ENCODE measurements at places on chromosomes 7 and 10.

GRCh38 chr7:112081778-112082177 is 124.4 kb downstream of the DOCK4 start:
- DNase-seq, result no peak

- DNase-seq, result no peak
Measured at GRCh38 chr10:11231285-11231684, 213.6 kb downstream of the CELF2 start.

GRCh38 chr10:7787150-7787856 is 490 bp downstream of the KIN start:
- DNase-seq, result no peak

DNA sequence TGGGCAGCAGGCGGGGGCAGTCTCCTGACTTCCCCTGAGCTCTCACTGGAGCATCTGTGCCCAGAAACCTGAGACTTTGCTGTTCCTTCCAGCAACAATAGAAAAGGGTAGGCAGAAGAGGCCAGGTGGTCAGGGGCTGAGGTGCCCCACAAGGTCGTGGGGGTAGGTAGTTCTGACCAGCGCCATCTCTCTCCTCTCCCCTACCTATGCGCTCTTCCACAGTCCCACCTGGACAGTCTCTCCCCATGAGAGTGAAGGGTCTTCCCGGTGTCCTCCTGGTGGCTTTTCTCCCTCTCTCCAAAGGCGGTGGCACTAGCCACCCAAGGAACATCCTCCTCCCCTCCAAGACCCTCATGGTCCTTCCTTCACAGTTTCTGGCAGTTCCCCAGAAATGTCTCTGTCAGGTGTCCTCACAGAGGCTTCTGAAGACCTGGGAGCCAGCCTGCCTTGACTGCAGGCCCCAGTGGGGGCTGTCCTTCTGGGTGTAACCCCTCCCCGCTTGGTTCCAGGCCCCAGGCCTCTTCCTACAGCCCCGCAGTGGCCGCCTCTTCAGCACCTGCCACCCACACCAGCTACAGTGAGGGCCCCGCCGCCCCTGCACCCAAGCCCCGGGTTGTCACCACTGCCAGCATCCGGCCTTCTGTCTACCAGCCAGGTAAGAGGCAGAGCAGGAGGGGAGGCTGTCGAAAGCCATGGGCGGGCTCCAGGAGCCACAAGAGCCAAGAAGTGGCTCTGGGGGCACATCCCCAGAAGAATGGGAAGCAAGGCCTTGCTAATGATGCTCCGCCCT is 41.3 kb downstream of the LDB3 start:
- DNase-seq, result no peak

DNA sequence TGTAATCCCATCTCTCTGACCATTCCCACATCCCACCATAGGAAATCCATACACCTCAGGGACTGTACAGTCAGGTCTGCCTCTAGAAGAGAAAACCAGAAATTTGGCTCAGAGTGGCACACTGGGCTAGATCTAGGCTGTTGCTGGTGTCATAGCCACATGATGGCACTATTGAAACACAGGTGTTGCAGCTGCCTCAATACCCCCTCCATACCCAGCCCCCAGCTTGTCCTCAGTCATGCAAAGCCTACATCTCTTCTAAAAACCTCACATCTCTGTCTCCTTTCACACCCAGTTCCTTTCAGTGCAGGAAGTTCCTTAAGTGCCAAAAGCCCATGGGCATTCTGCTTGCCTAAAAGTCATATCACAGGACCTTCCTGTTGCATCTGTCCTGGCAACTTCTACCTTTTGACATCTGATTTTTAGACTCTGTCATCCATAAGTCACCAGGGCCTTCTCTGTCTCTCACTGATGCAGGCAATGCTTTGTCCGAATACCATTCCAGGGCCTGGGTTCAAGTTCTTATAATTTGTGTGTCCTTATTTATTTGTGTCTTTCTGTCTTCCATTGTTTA is 27.0 kb upstream of the HIBADH start:
- no peak for DNase-seq

GRCh38 chr10:22644222-22644621 is 70.2 kb downstream of the PIP4K2A start:
- no peak for DNase-seq

- DNase-seq, result no peak
Measured at GRCh38 chr10:79946271-79947082, 2.4 kb downstream of the SFTPD start.

- DNase-seq, result no peak
Measured at GRCh38 chr10:80260295-80261243, 28.9 kb downstream of the MAT1A start.

DNA sequence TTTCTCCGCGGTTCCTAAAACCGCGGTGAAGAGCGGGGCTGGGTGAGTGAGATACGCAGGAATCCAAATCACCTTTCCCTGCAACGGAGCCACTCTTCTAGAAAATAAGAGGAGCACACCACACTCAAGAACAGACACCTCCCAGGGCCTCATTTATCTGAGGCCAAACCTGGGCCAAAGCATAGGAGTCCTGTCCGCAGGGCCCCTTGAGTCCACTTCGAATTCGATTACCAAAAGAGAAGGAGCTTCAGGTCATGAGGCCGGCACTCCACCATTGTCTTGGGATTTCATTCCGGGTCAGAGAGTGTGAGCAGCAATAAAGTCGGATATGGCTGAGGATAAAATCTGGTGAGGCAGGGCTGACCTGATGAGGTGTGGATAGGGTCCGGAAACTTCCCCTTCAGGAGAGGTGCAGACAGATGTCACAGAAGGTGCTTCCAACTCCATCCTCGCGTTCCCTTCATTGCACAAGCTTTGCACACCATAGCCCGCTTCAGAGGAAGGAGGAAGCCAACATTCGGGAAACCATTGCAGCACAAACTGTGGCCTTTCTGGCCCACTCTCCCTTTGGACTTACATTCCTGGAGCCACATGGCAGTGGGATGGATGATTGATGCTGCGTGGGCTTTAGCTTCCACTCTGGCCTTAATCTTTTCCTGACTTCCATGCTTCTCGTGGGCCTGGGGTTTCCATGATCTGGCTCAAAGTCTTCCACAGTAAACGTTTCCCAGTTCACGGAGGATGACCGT is 27.2 kb upstream of the ZNF273 start:
- no peak for DNase-seq

DNA sequence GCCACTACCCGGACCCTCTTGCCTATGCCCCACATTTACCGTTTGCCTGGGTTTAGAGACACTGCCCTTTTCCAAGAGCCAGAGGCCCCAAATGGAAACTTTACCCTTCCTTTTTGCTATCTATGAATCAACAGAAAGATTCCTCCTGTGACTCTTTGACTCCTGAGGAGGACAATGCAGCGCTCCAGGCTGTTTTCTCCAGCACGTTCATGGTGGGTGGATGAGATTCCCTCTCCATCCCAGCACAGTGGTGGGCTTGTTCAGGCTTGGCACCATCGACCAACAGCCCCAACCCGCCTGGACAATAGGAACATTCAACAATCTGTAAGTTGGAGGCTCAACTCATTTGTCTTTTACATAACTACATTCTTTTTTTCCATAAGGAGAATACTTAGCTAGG is 55.9 kb downstream of the DLD start:
- DNase-seq, result no peak

- peak; percentile 16 for DNase-seq
Measured at GRCh38 chr10:32413513-32413912, 32.4 kb upstream of the CCDC7 start.

DNA sequence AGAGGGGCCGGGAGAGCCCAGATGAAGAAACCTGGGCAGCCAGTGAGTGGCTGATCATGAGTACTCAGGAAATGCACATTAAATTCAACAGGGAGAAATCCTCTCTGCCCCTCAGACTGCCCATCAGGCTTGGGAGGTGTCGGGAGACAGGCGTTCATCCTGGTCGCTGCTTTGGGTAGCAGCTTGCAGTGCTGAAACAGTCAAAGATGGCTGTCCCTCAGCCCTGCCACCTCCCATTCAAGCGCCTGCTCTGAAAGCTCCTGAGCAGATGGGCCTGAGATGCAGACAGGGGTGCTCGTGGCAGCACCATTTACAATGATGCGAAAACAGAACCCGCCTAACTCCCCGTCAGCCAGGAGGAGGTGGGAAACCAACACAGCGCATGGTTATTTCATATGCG is 3.6 kb upstream of the JAKMIP3 start:
- no peak for DNase-seq

DNA sequence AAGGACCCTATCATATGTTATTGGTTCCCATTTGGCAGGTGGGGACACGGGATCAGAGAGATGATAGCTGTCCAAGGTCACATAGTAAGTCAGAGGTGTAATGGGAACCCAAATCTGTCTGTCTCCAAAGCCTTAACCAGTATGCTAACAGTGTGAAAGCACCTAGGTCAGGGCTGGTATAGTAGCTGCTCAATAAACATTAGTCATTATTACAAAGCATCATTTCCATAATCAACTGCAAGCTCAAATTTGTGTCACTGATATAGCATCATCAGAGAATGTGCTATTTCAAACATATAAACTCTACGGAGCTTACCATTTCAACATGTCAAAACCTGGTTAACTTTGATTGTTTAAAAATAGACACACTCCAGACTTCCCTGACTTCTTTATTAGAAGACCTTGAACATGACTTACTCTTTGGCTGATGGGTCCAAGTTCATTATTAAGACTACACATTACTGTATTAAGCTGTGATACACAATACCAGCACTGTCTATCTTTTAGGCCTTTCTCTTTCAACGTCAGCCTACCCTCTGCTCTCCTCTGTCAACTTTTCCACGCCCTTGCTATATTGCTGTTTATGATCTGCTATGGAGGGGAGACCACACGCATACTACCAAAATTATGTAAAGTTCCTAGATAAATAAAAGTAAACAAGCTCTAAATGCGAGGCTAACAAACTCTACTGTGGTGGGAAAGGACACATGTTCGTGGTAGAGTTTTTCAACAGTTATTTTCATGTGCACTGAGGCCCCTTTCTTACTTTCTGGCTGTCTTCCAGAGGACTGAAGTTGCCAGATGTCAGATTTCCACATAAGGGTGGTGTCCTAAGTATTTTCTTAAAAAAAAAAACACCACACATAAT is 33.6 kb downstream of the DNMBP start:
- peak; percentile 54 for DNase-seq

DNA sequence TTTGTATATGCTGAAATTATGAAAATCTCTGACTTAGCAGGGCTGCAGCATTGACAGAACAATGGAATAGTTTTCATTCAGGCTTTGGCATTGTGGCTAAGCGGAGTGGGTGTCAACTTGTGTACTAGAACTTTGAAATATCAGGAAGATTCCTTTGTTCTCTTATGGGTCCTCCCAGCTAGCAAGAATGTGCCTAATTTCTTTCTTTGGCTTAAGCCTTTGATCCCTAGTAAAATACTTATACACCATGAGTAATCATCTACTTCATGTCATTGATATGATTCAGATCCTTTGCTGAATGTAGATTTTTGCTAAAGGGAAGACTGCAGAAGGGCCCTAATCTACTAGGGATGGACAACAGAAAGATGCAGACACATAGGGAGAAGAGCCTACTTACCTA is 6.2 kb downstream of the AVL9 start:
- DNase-seq, result no peak

DNA sequence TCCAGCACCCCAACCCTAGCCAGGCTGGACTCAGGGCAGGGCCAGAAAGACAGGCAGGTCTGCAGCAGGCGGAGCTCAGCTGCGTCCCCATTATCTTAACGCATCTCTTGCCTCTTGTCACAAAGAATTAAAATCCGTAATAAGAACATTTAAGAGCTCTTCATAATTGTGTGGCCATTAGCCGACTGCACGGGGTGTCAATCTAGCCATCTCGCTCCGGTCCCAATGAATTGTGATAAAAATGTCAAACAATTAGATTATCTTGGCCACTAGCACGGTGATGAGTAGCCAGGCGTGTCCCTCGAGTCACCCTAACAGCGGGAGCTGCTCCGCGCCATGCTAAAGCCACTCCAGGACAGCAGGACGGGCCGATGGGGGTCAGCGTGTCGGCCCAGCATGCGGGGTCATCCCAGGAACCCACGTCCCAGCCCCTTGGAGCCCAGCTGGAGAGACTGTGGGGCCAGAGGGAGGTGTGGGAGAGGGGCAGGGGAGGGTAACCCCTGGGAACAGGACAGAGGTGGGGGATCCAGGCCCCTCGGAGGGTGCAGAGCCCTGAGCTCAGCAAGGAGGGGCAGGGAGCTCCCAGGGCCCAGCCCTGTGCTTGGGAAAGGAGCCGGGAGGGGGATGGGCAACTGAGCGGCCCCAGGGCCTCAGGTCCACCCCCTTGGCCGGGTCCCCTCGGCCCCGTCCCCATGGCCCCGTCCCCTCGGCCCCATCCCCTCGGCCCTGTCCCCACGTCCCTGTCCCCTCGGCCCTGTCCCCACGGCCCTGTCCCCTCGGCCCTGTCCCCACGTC is 17.7 kb upstream of the NKX6-2 start:
- no peak for DNase-seq

Data from AG09319 (cell line).